Tibial artery (tissue), 4 donors: ENCODE measurements at places on chromosomes 1 and 21.
A peak's percentile ranks its signal among the peaks of the same experiment; 100 is the strongest.

GRCh38 chr1:231676487-231676886, 49.9 kb downstream of the DISC1 start:
- DNase-seq = no peak

DNA sequence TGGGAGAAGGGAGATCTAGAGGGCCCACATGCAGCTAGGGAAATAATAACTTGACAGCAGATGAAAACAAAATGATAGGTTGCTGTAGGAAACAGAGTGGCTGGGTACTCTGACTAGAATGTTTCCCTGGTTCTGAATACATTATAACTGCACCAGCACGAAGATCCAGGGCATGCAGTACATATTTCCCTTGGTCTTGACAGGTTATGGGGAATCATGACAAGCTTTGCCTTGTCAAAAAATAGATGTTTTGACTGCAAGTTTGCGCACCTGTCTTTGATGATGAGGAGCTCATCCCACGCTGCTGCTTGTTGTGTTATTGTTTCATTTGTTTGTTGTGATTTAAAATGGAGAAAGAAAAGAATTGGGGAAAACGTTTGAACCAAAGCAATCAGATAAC, 292.9 kb downstream of the PDE4B start:
- DNase-seq = no peak

GRCh38 chr1:204149635-204150565, 1.9 kb downstream of the ETNK2 start:
- DNase-seq = peak; percentile 86

- DNase-seq = peak; percentile 43
Measured at GRCh38 chr1:235253219-235253962, 74.6 kb downstream of the ARID4B start.

- no peak for DNase-seq
Measured at GRCh38 chr1:26717017-26717491, 21.2 kb downstream of the ARID1A start.
